Large intestine (tissue), 12 donors: ENCODE measurements at places on chromosomes 13 and 19. TPM values are rescaled to one million over a fixed set of nuclear protein-coding genes. Genes with fewer than 3 reads are reported as not detected.

DNA sequence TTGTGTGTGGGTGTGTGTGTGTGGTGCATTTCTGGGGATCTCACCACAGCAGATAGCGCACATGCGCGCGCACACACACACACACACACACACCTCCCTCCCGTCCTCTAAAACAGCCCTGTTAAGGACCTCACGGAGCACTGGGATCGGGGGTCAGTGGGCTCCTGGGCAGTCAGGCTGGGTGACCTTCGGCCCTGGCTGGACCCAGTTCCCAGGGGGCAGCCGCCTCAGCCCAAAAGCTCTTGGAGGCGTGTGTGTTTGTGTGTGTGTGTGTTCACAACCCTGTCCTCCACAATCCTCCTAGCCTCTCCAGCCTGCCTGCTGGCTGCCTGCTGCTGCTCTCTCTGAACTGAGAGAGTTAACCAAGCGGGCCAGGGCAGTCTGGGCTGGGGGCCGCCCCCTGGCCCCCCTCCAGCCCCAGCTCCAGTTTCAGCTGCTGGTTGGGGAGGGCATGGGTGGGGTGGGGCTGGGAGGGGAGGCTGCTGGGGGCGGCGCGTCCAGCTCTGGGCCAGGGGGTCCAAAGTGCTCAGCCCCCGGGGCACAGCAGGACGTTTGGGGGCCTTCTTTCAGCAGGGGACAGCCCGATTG, at the start of gene FXYD1:
Gene FXYD1 (plus strand): TSS at position 520 of the 588 bp plus-strand sequence. CDS start 1,256 bp downstream, outside the sequence.
- H3K4me3 ChIP-seq, result peak within 1 kb of the TSS; percentile 16
- H3K27me3 ChIP-seq, result peaks cover 18% of the 10 kb centered on the region
- H3K27ac ChIP-seq, result peak within 1 kb of the TSS; percentile 16
- H3K4me1 ChIP-seq, result peaks cover 62% of the 10 kb centered on the region
- H3K36me3 ChIP-seq, result no peaks in the 10 kb centered on the region

Gene SAFB2
- polyA plus RNA-seq, result 88.5 TPM

- peaks cover 8% of the 10 kb centered on the region for H3K4me1 ChIP-seq
- no peak overlapping the region for H3K4me3 ChIP-seq
- peak; percentile 26 for DNase-seq
Measured at GRCh38 chr13:80235166-80235966, 105.6 kb downstream of the SPRY2 start.

DNA sequence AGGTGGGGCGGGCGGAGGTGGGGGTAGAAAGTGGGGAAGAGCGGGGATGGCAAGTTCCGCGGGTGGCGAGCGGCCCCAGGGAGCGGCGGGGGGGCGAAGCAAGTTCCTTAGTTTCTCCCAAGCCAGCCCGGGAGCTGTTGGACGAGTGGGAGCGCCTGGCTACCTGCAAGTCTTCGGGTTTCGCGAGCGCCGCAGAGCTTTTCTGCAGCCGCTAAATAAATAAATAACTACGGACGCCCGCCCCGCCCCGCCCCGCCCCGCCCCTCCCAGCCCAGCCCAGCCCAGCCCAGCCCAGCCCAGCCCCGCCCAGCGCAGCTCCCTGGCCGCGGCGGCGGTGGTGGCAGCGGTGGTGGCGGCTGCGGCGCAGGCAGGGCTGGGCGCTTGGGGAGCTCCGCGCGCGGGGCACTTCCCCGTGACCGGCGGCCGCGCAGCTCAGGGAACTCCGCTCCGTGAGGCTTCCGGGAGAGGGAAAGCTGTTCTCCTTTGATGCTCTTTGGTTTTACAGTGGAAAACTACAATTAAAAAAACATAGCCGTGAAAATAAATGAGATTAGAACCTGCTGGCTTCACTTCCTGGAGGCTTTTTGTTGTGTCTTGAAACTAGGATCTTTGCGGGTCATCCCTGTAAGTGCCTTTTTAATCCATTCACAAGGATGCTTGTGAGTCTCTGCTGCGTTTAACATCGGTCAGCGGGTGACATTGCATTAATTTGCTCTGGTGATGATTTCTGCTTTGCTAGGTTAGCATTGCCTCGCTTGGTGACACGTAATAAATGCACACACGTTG, at the start of gene UBE2L5:
Gene UBE2L5 (plus strand): TSS at position 440 of the 786 bp plus-strand sequence. CDS start 5,498 bp downstream, outside the sequence.
- H3K27me3 ChIP-seq, result peaks cover 8% of the 10 kb centered on the region
- H3K36me3 ChIP-seq, result no peaks in the 10 kb centered on the region
- H3K27ac ChIP-seq, result peak within 1 kb of the TSS; percentile 85
- peak within 1 kb of the TSS; percentile 62 for H3K4me3 ChIP-seq
- H3K4me1 ChIP-seq, result peaks cover 4% of the 10 kb centered on the region

DNA sequence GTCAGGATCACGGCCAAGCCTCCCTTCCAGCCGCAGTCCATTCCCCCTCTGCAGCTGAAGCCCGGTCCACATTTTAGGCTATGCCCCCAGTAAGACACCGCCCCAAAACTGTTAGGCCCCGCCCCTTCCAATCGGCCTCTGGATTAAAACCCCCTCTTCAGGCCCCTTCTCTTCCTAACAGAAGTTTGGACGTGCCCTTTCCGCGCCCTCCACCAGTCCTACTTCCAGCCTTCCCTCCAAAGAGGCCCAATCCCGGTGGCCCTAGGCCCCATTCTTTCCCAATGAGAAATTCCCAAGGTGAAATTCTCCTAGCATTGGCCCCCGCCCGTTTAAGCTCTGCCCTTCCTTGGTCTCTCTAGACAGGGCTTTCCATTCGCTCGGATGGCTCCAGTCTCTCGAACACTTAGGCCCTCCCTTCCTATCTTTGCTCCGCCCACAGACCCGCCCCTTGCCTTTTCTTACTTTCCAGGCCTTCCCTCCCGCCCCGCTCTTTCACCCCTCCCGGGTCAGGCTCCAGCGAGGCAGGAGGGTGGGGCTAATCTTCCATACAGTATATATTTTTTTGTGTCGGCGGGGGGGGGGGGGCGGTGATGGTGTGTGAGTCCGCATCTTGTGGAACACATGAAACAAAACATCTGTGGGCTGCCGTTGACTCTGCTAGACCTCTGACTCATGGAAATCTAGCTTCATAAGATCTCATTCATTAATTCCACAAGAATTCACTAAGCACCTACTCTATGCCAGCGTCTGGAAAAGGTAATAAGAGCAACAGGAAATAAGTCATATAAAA, 13.6 kb downstream of the LTBP4 start:
- H3K4me1 ChIP-seq, result peaks cover 18% of the 10 kb centered on the region
- no peaks in the 10 kb centered on the region for H3K27me3 ChIP-seq
- peak overlapping the region; percentile 55 for H3K4me3 ChIP-seq
- peaks cover 28% of the 10 kb centered on the region for H3K36me3 ChIP-seq
- peak overlapping the region; percentile 71 for H3K27ac ChIP-seq

GRCh38 chr19:35460608-35461007, 12.6 kb downstream of the FFAR2 start:
- no peak for DNase-seq
- H3K4me3 ChIP-seq, result no peak overlapping the region
- no peaks in the 10 kb centered on the region for H3K36me3 ChIP-seq
- no peaks in the 10 kb centered on the region for H3K27me3 ChIP-seq

Gene LILRA5
- 1.9 TPM for polyA plus RNA-seq

DNA sequence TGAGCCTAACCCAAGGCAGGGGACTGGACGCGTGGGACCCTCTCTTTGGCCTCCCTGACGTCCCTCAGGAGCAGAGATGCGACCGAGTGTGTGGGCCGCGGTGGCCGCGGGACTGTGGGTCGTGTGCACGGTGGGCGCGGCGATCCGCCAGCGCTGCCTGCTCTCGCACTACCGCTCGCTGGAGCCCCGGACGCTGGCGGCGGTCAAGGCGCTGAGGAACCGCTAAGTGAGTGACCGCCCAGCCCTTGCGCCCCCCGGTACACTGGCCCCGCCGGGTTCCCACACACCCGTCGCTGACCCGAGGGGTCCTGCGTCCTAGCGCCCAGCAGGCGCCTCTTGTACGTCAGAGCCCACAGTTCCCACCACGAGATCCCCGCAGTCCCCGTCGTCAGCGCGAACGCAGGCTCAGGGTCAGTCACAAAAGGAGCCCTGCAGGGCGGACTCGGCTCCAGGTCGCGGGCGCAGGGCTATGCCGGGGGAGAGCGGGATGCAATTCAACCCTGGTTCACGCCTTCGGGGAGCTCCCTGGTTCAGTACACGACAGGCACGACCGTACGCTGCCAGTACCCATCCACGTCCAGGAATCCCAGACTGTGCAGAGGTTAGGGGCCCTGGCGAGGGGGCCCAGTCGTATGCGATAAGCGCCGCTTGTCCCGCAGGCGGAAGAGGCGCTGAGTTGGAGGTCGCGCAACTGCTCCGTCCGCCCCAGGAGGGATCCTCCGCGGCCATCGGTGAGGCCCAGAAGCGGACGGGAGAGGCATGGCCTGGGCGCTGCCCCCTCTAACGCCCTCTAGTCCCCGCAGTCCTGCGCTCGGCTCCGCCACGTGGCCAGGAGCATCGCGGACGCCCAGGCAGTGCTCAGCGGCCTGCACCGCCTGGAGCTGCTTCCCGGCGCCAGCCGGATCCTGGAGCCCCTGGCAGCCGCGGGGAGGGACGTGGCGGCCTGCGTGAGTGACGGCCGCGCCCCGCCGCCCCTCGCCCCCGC, 3.6 kb upstream of the IFNL2 start:
- no peak overlapping the region for H3K27ac ChIP-seq
- no peaks in the 10 kb centered on the region for H3K36me3 ChIP-seq
- DNase-seq, result no peak
- H3K27me3 ChIP-seq, result peaks cover 54% of the 10 kb centered on the region
- H3K4me1 ChIP-seq, result peaks cover 2% of the 10 kb centered on the region

DNA sequence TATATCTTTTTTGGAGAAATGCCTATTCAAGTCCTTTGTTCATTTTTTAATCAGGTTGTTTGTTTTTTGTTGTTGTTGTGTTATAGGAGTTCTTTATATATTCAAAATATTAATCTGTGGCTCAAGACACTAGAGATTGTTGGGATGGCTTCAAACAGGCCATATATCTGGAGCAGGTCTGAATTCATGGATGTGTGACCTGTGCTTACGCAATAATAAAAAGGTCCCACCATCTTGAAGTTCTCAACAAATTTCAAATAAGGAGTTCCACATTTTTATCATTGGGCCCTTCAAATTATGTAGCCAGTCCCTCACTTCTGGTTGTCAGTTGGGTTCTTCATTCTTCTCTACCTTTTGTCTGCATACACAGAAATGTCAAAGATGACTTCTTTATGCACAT, 17.7 kb upstream of the NUDT15 start:
- H3K4me3 ChIP-seq, result no peak overlapping the region
- no peak overlapping the region for H3K27ac ChIP-seq
- no peaks in the 10 kb centered on the region for H3K27me3 ChIP-seq
- peaks cover under 1% of the 10 kb centered on the region for H3K36me3 ChIP-seq
- no peaks in the 10 kb centered on the region for H3K4me1 ChIP-seq

GRCh38 chr13:97119943-97120342, 102.2 kb upstream of the MBNL2 start:
- DNase-seq, result no peak
- H3K4me3 ChIP-seq, result no peak overlapping the region
- H3K27ac ChIP-seq, result no peak overlapping the region
- peaks cover 9% of the 10 kb centered on the region for H3K4me1 ChIP-seq

- no peak for DNase-seq
- H3K27me3 ChIP-seq, result no peaks in the 10 kb centered on the region
- no peak overlapping the region for H3K4me3 ChIP-seq
- H3K27ac ChIP-seq, result peak overlapping the region; percentile 35
Measured at GRCh38 chr13:94328381-94329041, 151.0 kb downstream of the DCT start.

GRCh38 chr13:90405301-90405700, 942.2 kb upstream of the MIR17HG start:
- no peak for DNase-seq
- H3K4me1 ChIP-seq, result no peaks in the 10 kb centered on the region
- no peaks in the 10 kb centered on the region for H3K36me3 ChIP-seq
- no peak overlapping the region for H3K4me3 ChIP-seq

- no peaks in the 10 kb centered on the region for H3K27me3 ChIP-seq
- no peak overlapping the region for H3K4me3 ChIP-seq
- H3K27ac ChIP-seq, result no peak overlapping the region
- H3K4me1 ChIP-seq, result no peaks in the 10 kb centered on the region
- peaks cover 80% of the 10 kb centered on the region for H3K36me3 ChIP-seq
Measured at GRCh38 chr19:7988307-7988706, 17.1 kb downstream of the ELAVL1 start.

- no peak within 1 kb of the TSS for H3K27ac ChIP-seq
- no peaks in the 10 kb centered on the region for H3K36me3 ChIP-seq
- H3K27me3 ChIP-seq, result peaks cover 83% of the 10 kb centered on the region
- no peak within 1 kb of the TSS for H3K4me3 ChIP-seq
- peaks cover 9% of the 10 kb centered on the region for H3K4me1 ChIP-seq
Measured at GRCh38 chr13:94712287-94712811, at the start of gene SOX21. Gene SOX21, minus strand, starts transcription at chr13:94712545. Its CDS starts 496 bp downstream, at chr13:94712049.

- peak overlapping the region; percentile 55 for H3K4me3 ChIP-seq
- H3K4me1 ChIP-seq, result peaks cover 7% of the 10 kb centered on the region
- no peak for DNase-seq
- no peaks in the 10 kb centered on the region for H3K27me3 ChIP-seq
- peaks cover 2% of the 10 kb centered on the region for H3K36me3 ChIP-seq
Measured at GRCh38 chr19:15181394-15181793, 19.4 kb downstream of the NOTCH3 start.

Gene PRR36
- 2.1 TPM for polyA plus RNA-seq

- no peaks in the 10 kb centered on the region for H3K4me1 ChIP-seq
- H3K27me3 ChIP-seq, result no peaks in the 10 kb centered on the region
- DNase-seq, result no peak
- no peaks in the 10 kb centered on the region for H3K36me3 ChIP-seq
- no peak overlapping the region for H3K4me3 ChIP-seq
Measured at GRCh38 chr19:43362745-43363144, 9.3 kb downstream of the CD177 start.

DNA sequence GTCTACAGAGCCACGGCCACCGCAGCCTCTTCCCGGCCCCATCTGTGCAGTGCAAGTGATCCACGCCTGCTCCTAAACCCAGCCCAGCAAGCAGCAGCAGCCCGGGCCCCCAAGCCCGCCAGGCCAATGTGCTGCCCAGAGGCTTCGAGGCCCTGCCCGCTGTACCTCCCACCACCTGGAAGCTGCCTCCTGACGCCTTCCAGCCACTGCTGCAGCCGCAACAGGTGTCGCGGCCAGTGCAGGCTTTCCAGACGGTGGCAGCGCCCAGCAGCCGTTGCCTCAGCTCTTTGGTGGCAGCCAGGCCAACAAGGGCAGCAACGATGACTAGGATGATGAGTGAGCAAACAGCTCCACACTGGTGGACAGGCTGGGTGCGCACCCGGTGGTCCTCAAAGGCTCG, 50.2 kb upstream of the TPM4 start:
- H3K27me3 ChIP-seq, result no peaks in the 10 kb centered on the region
- H3K27ac ChIP-seq, result no peak overlapping the region
- no peak for DNase-seq

DNA sequence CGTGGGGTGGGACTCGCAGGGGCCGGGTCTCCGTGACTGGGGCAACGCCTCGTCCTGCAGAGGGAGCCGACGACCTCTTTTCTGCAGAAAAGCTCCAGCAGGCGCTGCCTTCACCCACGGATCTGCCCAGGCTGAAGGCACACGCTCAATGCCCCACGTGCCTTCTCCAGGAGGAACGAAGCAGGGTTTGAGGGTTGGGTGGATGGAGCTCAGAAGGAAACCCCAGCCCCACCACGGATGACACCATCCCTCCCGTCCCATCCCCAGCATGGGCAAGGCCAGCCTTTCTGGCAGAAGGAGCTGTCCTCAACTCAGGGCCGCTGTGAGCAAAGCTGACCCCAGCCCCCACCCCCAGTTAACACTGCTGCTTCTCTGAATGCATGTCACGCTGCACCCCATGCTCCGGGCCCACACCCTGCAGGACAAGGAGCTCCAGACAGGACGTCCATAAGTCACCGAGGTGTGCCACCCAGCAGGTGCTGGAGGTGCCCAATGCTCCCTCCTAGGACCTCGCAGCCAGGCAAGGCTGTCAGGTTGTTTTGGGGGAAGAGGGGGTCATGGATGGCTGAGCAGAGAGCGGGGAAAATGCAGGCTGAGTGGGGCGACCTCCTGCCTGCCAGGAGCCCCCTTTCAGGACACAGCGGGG, 7.4 kb downstream of the C19orf25 start:
- peaks cover 27% of the 10 kb centered on the region for H3K4me1 ChIP-seq
- no peak for DNase-seq
- no peak overlapping the region for H3K4me3 ChIP-seq
- H3K27me3 ChIP-seq, result peaks cover 62% of the 10 kb centered on the region
- H3K27ac ChIP-seq, result no peak overlapping the region
